ENCODE measurements at places on chromosomes 2 and 18.

DNA sequence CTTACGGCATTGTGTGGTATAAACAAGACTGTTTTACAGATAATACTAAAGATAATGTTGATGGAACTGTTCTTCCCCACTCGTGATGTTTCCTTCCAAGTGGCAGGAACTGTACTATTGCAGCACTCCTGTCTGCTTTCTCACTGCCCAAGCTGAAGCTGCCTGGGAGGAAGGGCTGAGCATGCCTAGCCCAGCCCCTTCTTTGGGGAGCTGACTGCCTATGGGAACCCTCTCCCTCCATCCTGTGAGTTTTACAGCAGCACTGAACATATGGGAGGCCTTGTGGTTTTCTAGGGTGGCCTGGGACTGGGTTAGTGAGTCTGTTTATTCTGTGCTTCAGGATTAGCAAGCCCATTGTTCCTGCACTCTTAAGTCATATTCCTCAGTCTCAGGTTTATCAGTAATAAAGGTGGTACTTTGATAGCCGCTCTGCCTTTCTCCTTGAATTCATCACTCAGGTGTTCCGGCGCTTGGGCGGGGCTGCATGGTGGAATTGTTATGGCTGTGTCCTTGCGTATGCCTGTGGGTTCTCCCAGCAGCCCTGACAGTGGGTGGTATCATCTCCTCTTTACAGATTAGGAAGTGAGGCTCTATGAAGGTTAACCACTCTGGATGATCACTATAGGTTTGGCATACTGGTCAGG, 379.7 kb downstream of the PTPRM start:
- DNase-seq: peak; percentile 80

DNA sequence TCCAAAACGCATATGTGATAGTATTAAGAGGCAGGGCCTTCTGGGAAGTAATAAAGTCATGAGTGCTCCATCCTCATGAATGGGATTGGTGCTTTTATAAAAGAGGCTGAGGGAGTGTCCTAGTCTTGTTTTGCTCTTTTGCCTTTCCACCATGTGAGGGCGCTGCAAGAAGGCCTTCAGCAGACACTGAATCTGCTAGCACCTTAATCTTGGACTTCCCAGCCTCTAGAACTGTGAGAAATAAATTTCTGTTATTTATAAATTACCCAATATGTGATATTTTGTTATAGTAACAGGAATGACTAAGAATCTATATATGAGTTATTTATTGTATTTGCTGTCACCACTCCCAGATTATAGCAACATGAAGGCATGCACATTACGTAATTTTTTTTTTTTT, 63.5 kb downstream of the PLA2R1 start:
- peak; percentile 65 for DNase-seq

DNA sequence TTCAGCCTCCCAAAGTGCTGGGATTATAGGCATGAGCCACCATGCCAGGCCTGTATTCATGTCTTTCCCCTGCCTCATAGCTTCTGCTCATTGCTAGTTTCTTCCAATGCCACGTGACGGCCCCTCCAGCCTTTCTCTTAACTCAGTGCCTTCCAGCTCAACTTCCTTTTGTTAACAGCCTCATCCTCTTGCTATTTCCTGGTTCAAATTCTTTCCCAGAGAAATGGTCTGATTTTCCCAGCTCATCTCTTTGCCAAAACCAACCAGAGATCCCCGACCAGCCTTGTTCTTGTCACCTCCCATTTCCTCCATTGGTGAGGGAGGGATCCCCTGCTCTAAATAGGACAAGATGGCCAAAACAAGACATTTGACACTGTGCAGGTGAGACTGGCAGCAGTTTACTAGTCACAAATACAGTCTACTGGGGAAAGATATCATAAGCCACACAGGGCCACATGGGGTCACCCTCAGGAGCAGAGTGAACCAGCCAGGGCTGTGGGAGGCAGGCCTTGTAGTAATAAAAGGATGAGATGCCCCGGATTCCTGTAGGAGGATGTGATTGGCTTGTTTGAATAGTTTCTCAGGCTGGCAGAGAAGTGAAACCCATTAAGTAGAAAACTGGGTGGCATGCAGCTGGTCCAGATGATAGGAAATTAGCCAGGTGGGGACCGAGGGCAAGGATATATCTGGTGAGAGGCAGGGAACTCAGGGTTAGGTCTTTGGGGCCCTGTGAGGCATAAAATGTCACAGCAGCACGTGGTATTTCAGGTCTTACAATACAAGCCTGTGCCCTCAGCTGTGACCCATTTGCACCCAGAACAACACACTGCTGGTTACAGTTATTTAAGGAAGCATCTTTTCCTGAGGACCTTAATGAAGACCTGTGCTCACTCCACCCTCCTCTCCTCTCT, 6.4 kb downstream of the CD207 start:
- peak; percentile 69 for DNase-seq

DNA sequence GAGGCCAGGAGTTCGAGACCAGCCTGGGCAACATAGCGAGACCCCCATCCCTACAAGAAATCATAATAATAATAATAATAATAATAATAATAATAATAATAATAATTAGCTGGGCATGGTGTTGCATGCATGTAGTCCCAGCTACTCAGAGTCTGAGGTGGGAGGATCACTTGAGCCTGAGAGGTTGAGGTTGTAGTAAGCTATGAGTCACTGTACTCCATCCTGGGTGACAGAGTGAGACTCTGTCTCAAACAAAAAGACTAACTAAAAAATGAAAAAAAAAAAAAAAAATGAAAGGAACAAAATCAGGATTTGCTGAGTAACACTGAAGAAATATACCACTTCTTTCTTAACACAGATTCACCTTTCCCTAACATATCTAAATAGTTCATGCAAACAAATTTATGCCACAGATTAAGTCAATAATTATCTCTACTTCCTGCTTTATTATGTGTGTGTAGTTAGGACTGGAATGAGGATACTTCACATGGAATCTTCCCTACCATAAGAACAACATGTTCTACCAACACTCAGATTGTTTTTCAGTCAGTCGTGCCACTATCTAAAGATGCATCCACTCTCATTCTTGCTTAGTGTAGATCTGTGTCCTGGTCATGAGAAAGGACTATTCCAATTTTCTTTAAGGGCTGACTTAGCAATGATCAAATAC, 928.7 kb downstream of the SLC4A3 start:
- DNase-seq: no peak

GRCh38 chr2:41806286-41806685, 241.5 kb upstream of the PKDCC start:
- DNase-seq: no peak

GRCh38 chr2:41981417-41981816, 66.4 kb upstream of the PKDCC start:
- no peak for DNase-seq

DNA sequence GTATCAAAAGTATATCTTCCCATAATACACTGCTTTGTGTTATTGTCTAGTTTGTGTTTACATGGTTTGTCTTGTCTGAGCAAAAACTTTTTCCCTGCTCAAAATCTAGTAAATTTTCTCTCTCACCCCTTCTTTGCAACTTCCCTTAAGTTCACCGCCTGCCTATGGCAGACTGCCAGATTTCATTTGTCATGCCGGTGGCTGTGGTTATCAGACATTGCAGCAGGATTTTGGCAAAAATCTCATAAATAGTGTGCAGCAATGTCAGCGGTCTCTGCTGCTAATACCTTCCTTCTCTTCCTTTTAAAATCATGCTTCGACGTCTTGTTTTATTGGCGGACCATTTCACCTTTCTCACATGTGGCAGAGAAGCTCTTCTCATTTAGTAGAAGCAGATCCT, 45.6 kb upstream of the TMEM178A start:
- peak; percentile 84 for DNase-seq

GRCh38 chr2:222445227-222445626, 20.9 kb downstream of the SGPP2 start:
- peak; percentile 62 for DNase-seq

DNA sequence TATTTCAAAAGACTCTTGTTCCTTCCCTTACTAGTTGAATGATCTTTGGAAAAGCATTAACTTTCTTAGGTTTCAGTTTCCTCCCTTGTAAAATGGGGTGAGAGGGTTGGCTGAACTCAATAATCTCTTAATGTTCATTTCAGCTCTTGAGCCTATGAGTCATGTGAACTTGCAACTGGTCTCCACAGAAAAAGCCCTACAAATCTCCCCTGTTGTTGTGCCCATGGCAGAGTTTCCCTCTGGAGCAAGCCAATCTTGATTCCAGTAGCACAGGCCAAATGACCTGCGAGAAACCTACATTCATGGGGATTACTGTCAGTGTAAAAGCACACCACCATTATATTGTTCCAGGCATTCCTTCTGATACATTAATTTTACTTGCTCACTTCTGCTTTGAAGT, 388.9 kb downstream of the ALK start:
- no peak for DNase-seq

DNA sequence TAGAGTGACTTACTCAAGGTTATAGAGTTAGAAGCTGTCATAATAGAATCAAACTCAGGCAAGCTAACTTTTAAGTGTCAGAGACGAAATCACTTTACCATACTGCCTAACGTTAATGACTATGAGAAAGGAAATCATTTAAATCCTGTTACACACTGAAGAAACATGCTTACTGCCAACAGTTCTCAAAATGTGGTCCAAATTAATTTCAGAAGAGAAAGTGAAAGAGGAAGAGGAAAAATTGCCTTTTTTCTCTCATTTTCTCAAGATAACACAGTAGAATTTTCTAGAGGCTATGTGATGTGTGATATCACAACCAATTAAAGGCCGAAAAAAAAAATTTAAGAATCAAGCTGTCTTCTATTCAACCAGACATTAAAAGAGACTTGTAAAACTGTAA, 1362.7 kb upstream of the CHAC2 start:
- DNase-seq: no peak

DNA sequence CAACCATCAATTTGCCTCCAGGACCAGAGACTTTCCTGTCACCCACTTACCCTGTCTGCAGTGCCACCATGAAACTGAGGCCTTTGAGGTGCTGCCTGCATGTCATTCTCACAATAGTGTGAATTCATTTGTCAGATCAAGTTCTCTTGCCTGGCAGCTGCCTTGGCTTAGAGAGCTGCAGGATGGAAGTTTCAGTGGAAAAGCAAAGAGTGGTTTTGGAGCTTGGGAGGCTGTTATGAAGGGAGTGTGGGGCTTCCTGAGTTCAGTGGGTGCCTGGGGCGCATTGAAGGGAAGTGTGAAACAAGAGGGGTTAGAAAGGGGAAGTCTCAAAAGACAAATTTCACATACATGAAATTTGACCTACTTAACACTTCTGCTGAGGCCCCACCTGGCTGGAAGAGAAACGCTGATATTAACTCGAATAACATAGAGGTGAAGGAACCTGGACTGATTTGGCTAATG, 7.9 kb upstream of the LBH start:
- DNase-seq: no peak

DNA sequence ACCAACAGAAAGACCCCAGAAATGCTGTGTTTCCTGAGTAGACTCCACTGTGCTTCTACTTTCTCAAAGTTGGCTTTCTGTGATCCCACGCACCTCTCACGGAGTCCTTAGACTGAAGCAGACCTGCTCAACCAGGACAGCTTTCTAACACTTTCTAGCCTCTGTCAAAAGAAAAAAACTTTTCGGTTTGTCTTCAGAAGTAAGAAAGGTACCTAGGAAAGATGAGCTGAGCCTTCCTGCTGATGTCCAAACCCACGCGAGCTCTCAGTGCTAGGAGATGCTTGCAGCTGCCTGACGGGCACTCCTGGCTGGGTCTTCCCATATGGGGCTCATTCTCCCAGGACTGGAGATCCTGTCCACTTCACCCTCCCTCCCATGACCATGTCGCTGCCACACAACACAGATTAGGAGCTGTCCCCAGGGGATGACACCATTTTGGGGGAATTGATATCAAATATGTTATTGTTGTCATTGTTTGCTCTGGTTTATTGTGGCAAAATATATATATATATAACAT, 49.2 kb upstream of the DAPL1 start:
- no peak for DNase-seq

GRCh38 chr2:179049203-179049545, 763 bp downstream of the CCDC141 start:
- no peak for DNase-seq

- DNase-seq: no peak
These were observed 49.6 kb downstream of the PAX8 start for GRCh38 chr2:113228991-113229716.

DNA sequence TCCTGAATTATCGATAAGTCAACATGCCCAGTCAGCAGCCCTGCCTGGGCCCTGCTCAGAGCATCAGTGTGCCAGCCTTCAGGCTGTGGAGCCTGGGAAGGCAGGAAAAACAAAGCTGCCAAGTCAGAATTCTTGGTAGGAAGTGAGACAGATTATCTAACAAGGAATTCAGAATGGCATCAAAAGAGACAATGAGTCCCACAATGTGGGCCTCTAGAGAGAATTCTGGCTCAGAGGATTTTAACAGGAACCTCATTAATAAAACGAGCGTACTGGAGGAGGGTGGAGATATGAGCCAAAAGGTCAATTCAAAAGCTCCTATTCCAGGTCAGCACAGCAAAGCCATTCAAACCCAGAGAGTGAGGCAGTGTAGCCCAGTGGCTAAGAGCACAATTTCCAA, 327.6 kb upstream of the MMADHC start:
- DNase-seq: no peak

GRCh38 chr18:79644666-79645057, 34.9 kb upstream of the CTDP1 start:
- DNase-seq: peak; percentile 53

GRCh38 chr2:10765914-10766313, 44.5 kb downstream of the ATP6V1C2 start:
- DNase-seq: no peak

DNA sequence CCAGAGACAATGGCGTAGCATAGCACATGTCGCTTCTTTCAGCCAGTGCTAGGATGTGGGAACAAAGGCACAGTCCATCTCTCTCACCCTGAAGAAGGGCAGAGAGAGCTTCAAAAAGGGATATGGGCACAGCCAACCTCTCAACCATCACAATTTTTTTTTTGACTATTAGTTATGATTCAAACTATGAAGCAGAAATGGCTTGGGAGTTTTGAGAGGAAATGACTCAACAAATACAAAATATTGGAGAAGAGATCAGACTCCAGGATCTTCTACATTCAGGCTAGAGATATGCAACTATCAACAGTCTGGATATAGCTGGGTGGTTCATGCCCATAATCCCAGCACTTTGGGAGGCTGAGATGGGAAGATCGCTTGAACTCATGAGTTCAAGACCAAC, 109.1 kb downstream of the MCFD2 start:
- DNase-seq: peak; percentile 55

GRCh38 chr2:72581560-72582181, 244.2 kb downstream of the EXOC6B start:
- no peak for DNase-seq

DNA sequence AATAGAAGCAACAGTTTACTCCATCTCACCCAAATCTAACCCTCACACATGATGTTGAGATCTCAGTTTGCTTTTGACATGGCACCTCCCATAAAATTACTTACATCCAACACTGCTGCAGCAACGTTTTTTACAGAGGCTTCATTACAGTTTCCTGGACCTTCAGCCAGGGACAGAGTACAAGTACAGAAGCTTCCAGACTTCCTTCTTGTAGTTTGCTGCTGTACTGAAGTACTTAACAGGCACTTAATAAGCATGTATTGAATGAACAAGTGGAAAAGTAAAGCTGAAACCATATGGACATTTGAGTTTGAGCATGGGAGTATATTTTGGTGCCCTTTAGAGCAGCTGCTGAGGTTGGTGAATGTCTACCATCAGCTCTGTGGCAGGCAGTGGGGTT, 514.2 kb downstream of the PTPRM start:
- no peak for DNase-seq

DNA sequence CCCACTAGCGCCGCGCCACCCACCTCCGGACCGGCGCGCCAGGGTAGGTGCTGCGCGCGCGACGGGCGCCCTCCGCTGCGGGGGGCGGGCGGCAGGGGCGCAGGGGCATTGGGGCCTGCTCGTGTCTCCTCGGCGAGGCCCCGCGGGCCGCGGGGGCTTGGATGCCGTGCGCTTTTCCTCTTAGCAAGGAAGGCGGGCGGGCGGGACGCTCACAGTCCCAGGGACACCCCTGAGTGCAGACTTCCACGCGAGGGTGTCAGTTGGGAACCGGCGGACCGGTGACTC, 748 bp downstream of the TWIST2 start:
- DNase-seq: no peak

All from AG10803 (cell line).